ENCODE measurements at places on chromosomes 2 and 18. TPM values are rescaled to one million over a fixed set of nuclear protein-coding genes. Genes with fewer than 3 reads are reported as not detected.

ACVR1C gene
- total RNA-seq: 0.79 TPM

PGAP1 gene
- 10.1 TPM for total RNA-seq

C2orf78 gene
- total RNA-seq: not detected

IL1RL1 gene
- total RNA-seq: 32.3 TPM

UGT1A8 gene
- not detected for total RNA-seq

ANKRD30B gene
- total RNA-seq: not detected

SCN9A gene
- total RNA-seq: 5.3 TPM

TDRD15 gene
- total RNA-seq: 0.06 TPM

POTEC gene
- not detected for total RNA-seq

TTR gene
- total RNA-seq: not detected

SLC38A11 gene
- total RNA-seq: 20.0 TPM

PPP4R3B gene
- 66.0 TPM for total RNA-seq

BMP10 gene
- not detected for total RNA-seq

RFTN2 gene
- 4.0 TPM for total RNA-seq

GCG gene
- not detected for total RNA-seq

YWHAQ gene
- 262 TPM for total RNA-seq

SIGLEC15 gene
- 1.2 TPM for total RNA-seq

HES6 gene
- 5.2 TPM for total RNA-seq

CYP26B1 gene
- total RNA-seq: 2.5 TPM

TCF23 gene
- 0.38 TPM for total RNA-seq

CHRNG gene
- not detected for total RNA-seq

TAF1B gene
- total RNA-seq: 27.7 TPM

CKAP2L gene
- total RNA-seq: 0.88 TPM

SPATS2L gene
- 166 TPM for total RNA-seq

C2orf72 gene
- 0.88 TPM for total RNA-seq

EGR4 gene
- not detected for total RNA-seq

ITGB6 gene
- total RNA-seq: 302 TPM

RAB3GAP1 gene
- 41.4 TPM for total RNA-seq

LIMS3 gene
- total RNA-seq: 1.5 TPM

TNFAIP6 gene
- total RNA-seq: 2.5 TPM

IL1A gene
- 0.13 TPM for total RNA-seq

RGPD3 gene
- 0.19 TPM for total RNA-seq

RAB6C gene
- 0.19 TPM for total RNA-seq

RTN4 gene
- total RNA-seq: 296 TPM

FIGN gene
- total RNA-seq: 8.0 TPM

PROKR1 gene
- total RNA-seq: not detected

SLC9A4 gene
- 2.8 TPM for total RNA-seq

PIK3C3 gene
- 70.7 TPM for total RNA-seq

GPR17 gene
- total RNA-seq: 0.50 TPM

TMEM185B gene
- 28.1 TPM for total RNA-seq
